ENCODE measurements at places on chromosomes 13 and 19.
A peak's percentile ranks its signal among the peaks of the same experiment; 100 is the strongest.

- H3K36me3 ChIP-seq, result no peaks in the 10 kb centered on the region
- no peak overlapping the region for H3K4me3 ChIP-seq
- H3K4me1 ChIP-seq, result no peaks in the 10 kb centered on the region
Observed at GRCh38 chr19:33407716-33408115, 34.2 kb downstream of the CEBPG start.

- H3K4me1 ChIP-seq, result peaks cover 21% of the 10 kb centered on the region
- no peak overlapping the region for H3K4me3 ChIP-seq
- no peaks in the 10 kb centered on the region for H3K27me3 ChIP-seq
- H3K27ac ChIP-seq, result no peak overlapping the region
- no peaks in the 10 kb centered on the region for H3K36me3 ChIP-seq
Observed at GRCh38 chr13:46100191-46100815, 4.5 kb downstream of the CPB2 start.

- H3K4me1 ChIP-seq, result no peaks in the 10 kb centered on the region
- H3K36me3 ChIP-seq, result no peaks in the 10 kb centered on the region
- no peak overlapping the region for H3K27ac ChIP-seq
- no peak overlapping the region for H3K4me3 ChIP-seq
Observed at GRCh38 chr13:75495938-75496337, 14.0 kb upstream of the TBC1D4 start.

GRCh38 chr13:71775966-71776365 lies 91.0 kb downstream of the DACH1 start:
- H3K27ac ChIP-seq, result no peak overlapping the region
- H3K27me3 ChIP-seq, result no peaks in the 10 kb centered on the region
- H3K4me1 ChIP-seq, result no peaks in the 10 kb centered on the region
- DNase-seq, result no peak

DNA sequence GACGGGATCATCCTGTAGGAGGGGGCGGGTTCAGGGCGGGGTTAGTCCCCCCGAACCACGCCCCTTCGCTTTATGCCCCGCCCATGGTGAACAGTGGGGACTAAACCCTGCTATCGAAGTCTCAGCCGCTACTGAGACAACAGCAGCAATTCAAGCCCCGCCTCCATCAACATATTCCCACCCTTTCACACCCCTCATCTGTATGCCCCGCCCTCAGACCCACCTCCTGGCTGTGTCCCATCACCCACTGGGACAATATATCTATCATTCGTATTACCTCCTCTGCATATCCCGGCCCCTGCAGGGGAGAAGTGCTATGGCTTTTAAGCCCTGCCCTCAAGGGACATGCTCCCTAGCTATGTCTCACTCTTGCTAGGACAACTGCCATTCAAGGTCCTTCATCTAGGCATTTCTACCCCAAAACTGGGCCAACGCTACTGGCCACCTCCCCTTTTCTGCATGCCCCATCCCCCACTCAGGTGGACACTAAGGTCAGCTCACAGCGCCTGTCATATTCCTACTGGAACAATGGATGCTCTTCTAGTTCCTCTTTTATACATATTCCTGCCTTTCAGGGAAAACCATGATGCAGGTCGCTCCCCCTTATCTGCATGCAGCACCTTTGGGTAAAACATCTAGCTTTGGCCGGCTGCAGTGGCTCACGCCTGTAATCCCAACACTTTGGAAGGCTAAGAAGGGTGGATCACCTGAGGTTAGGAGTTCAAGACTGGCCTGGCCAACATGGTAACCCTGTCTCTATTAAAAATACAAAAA lies 11.9 kb downstream of the LRFN1 start:
- H3K4me3 ChIP-seq, result no peak overlapping the region
- peaks cover 5% of the 10 kb centered on the region for H3K27me3 ChIP-seq
- no peaks in the 10 kb centered on the region for H3K36me3 ChIP-seq
- no peak for DNase-seq

DNA sequence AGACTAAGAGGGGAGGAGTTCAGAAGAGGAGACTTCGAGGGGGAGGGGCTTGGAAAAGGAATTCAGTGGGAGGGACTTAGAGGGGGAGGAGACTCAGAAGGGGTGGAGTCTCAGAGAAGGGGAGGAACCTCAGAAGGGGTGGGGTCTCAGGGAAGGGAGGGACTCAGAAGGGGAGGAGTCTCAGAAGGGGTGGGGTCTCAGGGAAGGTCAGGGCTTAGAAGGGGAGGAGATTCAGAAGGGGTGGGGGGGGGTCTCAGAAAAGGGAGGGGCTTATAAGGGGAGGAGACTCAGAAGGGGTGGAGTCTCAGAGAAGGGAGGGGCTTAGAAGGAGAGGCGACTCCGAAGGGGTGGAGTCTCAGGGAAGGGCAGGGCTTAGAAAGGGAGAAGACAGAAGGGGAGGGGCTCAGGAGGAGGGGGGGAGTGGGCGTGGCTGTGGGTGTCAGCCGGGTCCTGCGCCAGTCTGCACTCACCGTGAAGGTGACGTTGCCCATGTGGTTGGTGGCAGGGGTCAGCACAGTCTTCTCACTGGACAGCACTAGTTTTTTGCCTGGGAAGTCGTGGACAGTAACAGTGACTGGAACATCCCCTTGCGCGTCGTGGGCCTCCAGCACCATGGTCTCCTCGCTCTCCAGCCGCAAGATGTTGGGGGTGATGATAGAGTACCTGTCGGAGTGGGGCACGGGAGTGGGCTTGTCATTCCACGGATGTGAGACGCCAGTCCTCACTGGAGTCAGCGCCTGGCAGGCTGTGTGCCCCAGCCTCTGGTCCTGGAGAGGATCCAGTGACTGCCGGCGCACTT lies 1.5 kb downstream of the C3 start:
- DNase-seq, result no peak
- H3K36me3 ChIP-seq, result no peaks in the 10 kb centered on the region
- no peaks in the 10 kb centered on the region for H3K27me3 ChIP-seq
- peaks cover 5% of the 10 kb centered on the region for H3K4me1 ChIP-seq
- H3K4me3 ChIP-seq, result no peak overlapping the region
- H3K27ac ChIP-seq, result no peak overlapping the region

GRCh38 chr13:75715601-75716523 lies 79.7 kb downstream of the LMO7 start:
- no peaks in the 10 kb centered on the region for H3K4me1 ChIP-seq
- DNase-seq, result no peak
- no peak overlapping the region for H3K4me3 ChIP-seq
- no peaks in the 10 kb centered on the region for H3K36me3 ChIP-seq
- no peak overlapping the region for H3K27ac ChIP-seq

DNA sequence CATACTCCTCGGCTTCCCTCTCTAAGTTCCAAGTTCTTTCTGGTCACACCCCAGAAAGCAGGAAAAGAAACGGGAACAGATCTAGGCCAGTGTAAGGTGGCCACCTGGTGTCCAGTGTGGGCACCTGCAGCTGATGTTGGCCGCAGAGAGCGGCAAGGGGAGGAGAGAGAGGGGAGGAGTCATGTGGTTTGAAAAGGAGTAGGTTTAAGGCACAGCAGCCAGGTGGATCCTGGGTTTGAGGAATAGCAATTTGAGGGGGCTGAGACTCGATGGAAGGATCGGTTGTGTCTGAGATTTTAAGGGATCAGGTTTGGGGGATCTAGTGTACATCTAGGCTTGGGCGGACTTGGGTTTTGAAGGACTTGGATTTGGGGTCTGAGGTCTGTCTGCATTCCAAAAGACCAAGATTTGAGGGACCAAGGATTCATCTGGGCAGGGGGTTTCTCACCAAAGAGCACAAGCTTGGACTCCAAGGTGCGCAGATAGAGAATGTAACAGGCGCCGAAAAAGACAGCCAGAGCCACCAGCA lies 1.2 kb downstream of the RABAC1 start:
- peaks cover 8% of the 10 kb centered on the region for H3K36me3 ChIP-seq
- peak overlapping the region; percentile 76 for H3K27ac ChIP-seq
- no peak for DNase-seq
- no peaks in the 10 kb centered on the region for H3K27me3 ChIP-seq

DNA sequence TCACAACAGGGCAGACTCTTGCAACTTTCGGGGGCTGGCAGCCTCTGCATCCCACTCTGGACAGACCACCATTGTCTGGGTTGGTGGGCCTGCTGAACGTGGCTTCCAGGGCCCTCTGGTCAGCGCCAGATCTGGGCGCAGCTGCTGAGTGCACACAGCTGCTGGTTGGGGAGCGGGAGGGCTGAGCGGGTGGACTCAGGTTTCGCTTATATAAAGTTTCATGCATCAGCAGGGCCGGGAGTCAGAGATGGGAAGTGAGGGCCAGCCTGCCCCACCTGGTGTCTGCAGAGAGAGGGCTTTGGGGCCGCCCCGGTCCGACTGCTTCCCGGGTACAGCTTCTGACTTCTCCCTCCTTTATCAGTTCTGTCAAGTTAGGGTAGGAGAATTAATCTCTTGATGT lies 6.9 kb downstream of the ARHGEF7 start:
- peaks cover 68% of the 10 kb centered on the region for H3K4me1 ChIP-seq
- H3K27ac ChIP-seq, result no peak overlapping the region
- no peaks in the 10 kb centered on the region for H3K36me3 ChIP-seq
- no peaks in the 10 kb centered on the region for H3K27me3 ChIP-seq
- no peak overlapping the region for H3K4me3 ChIP-seq

DNA sequence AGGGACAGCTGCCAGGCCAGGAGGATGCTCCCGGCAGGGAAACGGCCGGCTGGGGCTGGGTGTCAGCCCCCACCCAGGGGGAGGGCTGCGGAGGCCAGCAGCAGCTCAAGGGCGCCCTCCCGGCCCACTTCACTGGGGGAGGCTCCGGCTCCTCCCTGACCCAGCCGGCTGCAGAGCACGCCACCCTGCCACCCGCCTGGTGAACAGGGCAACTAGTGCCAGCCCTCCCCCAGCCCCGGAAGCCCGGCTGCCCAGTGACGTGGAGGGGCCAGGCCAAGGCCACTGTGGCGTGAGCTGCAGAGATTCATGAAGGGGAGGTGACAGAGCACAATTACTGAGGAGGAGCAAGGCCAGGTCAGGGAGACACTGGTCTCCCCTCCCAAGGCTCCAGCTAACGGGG lies 14.7 kb downstream of the REXO1 start:
- H3K27ac ChIP-seq, result no peak overlapping the region
- no peaks in the 10 kb centered on the region for H3K36me3 ChIP-seq
- H3K4me3 ChIP-seq, result no peak overlapping the region
- DNase-seq, result no peak
- H3K4me1 ChIP-seq, result no peaks in the 10 kb centered on the region

- H3K4me1 ChIP-seq, result peaks cover 8% of the 10 kb centered on the region
- H3K36me3 ChIP-seq, result peaks cover 4% of the 10 kb centered on the region
- no peak for DNase-seq
- H3K27ac ChIP-seq, result peak overlapping the region; percentile 25
- H3K27me3 ChIP-seq, result no peaks in the 10 kb centered on the region
- H3K4me3 ChIP-seq, result no peak overlapping the region
Observed at GRCh38 chr13:32224916-32225315, 90.2 kb downstream of the ZAR1L start.

- H3K27me3 ChIP-seq, result no peaks in the 10 kb centered on the region
- H3K27ac ChIP-seq, result no peak overlapping the region
- peaks cover 11% of the 10 kb centered on the region for H3K4me1 ChIP-seq
Observed at GRCh38 chr19:17540174-17540573, 15.3 kb upstream of the COLGALT1 start.

DNA sequence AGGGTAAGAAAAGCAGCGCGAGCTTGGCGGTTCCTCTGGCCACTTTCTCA lies at the start of gene DMRTC2:
TSS of gene DMRTC2 (plus strand) at position 42 of the 50 bp plus-strand sequence. CDS start 2,387 bp downstream, outside the sequence.
- no peak within 1 kb of the TSS for H3K4me3 ChIP-seq
- no peaks in the 10 kb centered on the region for H3K27me3 ChIP-seq
- DNase-seq, result no peak
- no peaks in the 10 kb centered on the region for H3K4me1 ChIP-seq
- no peaks in the 10 kb centered on the region for H3K36me3 ChIP-seq

- H3K27me3 ChIP-seq, result no peaks in the 10 kb centered on the region
- peaks cover 18% of the 10 kb centered on the region for H3K36me3 ChIP-seq
- H3K4me1 ChIP-seq, result peaks cover 9% of the 10 kb centered on the region
- no peak overlapping the region for H3K4me3 ChIP-seq
Observed at GRCh38 chr19:3615524-3616135, 9.0 kb upstream of the TBXA2R start.

GRCh38 chr19:45805719-45806118 lies 9.4 kb downstream of the RSPH6A start:
- H3K4me3 ChIP-seq, result no peak overlapping the region
- H3K4me1 ChIP-seq, result peaks cover 6% of the 10 kb centered on the region
- DNase-seq, result no peak
- H3K27ac ChIP-seq, result no peak overlapping the region
- no peaks in the 10 kb centered on the region for H3K36me3 ChIP-seq

- no peak overlapping the region for H3K4me3 ChIP-seq
- H3K27ac ChIP-seq, result no peak overlapping the region
- no peak for DNase-seq
Observed at GRCh38 chr13:98445340-98446233, 131.3 kb downstream of the STK24 start.

- no peaks in the 10 kb centered on the region for H3K4me1 ChIP-seq
- no peaks in the 10 kb centered on the region for H3K36me3 ChIP-seq
- H3K4me3 ChIP-seq, result no peak overlapping the region
- H3K27me3 ChIP-seq, result no peaks in the 10 kb centered on the region
- H3K27ac ChIP-seq, result no peak overlapping the region
- DNase-seq, result no peak
Observed at GRCh38 chr13:98339684-98340425, 162.8 kb upstream of the RNF113B start.

- H3K27me3 ChIP-seq, result no peaks in the 10 kb centered on the region
- H3K27ac ChIP-seq, result no peak overlapping the region
Observed at GRCh38 chr19:29006057-29006735, 206.8 kb downstream of the UQCRFS1 start.

DNA sequence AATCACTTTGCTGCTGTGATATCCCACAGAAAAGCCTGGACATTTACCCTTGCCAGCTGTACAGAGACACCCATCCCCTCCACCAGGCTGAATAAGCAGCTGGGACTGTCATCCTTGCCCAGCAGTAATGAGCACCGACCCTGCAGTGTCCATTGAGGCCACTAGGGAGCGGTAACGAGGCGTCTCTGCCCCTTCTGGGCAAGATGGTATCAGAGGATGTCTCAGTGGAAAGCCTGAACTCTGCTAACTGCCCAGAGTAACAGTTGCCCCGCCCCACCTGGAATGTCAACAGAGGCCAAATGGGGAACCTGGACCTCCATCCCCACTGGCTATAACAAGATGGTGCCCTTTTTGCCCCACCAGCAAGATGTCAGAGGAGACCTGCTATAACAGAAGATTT lies 22.8 kb upstream of the CEACAM20 start:
- no peak for DNase-seq
- no peak overlapping the region for H3K4me3 ChIP-seq
- no peaks in the 10 kb centered on the region for H3K4me1 ChIP-seq
- H3K36me3 ChIP-seq, result no peaks in the 10 kb centered on the region
- no peak overlapping the region for H3K27ac ChIP-seq

GRCh38 chr13:93227878-93228642 lies 1.5 kb downstream of the GPC6 start:
- no peak for DNase-seq
- H3K27ac ChIP-seq, result peak overlapping the region; percentile 92
- peak overlapping the region; percentile 81 for H3K4me3 ChIP-seq

DNA sequence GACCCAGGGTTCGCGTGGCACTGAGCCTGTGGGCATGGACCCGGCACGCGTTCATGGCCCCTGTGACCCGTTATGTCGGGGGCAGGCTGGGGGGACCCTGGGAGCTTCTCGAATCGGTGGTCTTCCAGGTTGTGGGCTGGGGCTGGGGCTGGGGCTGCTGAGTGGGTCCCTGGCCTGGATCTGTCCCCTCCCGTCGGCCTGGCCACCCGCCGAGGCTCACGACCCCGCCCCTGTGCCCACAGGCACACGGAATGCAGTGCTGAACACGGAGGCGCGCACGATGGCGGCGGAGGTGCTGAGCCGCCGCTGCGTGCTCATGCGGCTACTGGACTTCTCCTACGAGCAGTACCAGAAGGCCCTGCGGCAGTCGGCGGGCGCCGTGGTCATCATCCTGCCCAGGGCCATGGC lies 6.5 kb downstream of the NCLN start:
- H3K36me3 ChIP-seq, result peaks cover 14% of the 10 kb centered on the region
- DNase-seq, result no peak
- H3K27me3 ChIP-seq, result no peaks in the 10 kb centered on the region
- no peak overlapping the region for H3K27ac ChIP-seq
